ENCODE measurements at places on chromosomes 6 and 20.

DNA sequence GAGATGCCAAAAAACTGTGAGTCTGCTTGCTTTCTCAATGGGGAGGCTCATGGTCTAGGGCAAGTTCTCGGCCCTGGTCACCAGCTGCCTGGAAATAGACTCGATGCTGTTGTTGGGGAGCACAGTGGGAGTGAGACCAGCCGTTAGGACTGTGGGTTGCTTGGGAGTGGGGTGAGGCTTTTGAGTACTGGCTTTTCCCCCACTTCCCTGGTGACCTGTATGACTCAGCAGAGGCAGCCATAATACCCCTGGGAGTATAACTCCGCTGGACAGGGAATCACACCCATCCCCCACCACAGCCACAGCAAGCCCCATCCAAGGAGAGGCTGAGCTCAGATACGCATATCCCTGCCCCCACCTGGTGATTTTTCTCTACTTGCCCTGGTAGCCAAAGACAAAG, 48.9 kb upstream of the OGFRL1 start:
- no peak for DNase-seq

DNA sequence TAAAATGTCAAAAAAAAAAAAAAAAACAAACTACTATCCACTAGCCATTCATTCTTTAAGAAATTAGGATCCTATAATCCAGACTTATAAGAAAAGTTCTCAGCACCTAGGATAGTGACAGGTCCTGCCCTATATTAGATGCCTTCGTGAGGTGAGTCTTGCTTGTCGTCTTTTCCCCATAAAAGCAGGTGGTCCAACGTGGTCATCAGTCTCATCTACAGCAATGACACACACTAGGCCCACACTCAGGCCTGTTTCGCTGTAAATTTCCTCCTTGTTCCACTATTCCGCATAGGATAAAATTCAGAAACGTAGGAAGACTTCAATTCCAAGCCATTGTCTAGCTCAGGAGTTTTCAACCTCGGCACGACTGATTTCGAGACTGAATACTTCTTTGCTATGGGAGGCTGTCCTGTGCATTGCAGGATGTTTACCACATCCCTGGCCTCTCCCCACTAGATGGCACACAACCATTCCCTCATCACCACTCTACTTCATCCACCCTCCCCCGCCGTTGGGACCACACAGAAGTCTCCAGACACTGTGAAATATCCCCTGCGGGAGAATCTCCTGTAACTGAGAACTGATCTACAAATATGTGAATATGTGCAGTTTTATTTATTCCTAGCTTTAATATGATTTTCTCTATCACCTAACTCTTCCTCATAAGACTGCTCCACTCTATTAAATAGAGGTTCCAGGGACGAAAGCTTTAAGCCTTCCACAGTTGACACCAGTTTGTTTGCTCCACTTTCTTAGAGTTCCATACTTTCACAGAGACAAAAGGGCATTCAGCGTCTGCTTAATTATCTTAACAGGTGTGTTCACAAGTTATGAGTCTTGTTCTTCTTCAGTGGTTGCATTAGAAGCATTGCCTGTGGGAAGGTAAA, 346.3 kb downstream of the BMP2 start:
- no peak for DNase-seq

GRCh38 chr20:25233016-25233772, 14.7 kb upstream of the PYGB start:
- no peak for DNase-seq

DNA sequence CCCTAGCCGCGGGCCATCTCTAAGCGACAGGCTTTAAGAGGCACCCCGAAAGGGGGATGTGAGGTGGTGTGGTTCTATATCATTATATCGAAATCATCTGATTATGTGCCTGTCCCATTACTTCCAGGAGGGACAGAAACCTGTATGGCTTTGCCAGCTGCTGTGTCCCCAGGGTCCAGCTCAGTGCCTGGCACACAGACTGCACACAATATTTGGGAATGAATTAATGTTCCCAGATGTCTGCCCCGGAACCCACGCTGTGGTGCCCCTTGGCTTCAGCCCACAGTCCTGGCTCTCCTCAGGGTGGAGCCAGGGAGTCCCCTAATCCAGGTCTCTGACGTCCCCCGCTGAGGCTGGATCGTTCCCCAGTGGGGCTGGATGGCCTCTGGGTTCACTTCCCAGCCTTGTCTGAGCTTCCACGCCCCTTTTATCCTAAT, 8.9 kb upstream of the AHCY start:
- no peak for DNase-seq

DNA sequence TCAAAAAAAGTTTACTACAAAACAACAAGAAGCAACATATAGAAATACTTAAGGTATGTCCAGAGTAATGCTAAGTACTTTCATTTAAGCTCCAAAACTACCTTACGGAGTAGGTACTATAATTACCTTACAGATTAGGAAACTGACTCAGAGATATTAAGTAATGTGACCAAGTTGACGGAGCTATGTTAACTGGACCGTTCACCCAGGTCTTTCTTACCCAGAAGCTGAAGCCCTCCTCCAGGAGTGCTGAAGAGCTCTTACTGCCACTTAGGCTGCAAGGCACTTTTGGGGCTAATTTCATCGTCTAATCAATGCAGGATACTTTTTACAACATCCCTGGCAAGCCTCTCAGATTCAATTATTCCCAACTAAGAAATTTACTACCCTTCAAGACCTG, 123.7 kb downstream of the CHD6 start:
- no peak for DNase-seq

- DNase-seq, result no peak
Measured at GRCh38 chr20:53226826-53227225, 254.7 kb downstream of the TSHZ2 start.

GRCh38 chr6:134714679-134715078, 235.2 kb downstream of the ALDH8A1 start:
- DNase-seq, result no peak

DNA sequence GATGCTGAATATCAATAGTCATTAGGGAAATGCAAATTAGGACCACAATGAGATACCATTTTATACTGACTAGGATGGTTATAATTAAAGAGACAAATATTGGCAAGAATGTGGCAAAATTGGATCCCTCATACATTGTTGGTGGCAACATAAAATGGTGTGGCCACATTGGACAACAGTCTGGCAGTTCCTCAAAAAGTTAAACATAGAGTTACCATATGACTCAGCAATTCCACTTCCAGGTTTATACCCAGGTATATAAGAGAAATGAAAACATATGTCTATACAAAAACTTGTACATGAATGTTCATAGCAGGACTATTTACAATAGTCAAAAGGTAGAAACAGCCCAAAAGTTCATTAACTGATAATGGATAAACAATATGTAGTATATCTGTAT, 2.0 kb upstream of the CRIP3 start:
- no peak for DNase-seq

DNA sequence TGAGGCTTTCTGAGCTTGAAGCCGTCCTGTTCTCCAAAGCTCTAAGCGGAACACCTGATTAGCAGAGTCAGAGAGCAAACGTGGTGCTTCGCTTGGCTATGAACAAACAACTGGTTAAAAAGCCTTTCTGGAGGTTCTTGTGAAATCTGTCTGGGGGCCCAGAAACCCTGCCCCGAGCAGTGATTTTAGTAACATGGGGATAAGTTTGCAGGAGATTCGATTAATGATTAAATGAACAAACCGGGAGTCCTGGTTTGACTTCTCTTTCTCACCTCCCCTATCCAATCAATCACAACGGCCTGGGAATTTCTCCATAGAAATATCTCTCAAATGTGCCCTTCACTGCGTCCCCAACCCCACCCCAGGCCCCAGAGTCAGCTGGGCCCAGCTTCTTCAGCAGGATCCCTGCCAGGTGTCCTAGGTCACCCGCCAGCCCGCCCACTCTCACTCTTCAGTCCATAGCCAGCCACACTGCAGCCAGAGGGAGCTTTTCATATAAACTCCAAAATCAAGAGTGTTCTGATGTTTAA, 43.6 kb downstream of the ZDHHC14 start:
- no peak for DNase-seq

DNA sequence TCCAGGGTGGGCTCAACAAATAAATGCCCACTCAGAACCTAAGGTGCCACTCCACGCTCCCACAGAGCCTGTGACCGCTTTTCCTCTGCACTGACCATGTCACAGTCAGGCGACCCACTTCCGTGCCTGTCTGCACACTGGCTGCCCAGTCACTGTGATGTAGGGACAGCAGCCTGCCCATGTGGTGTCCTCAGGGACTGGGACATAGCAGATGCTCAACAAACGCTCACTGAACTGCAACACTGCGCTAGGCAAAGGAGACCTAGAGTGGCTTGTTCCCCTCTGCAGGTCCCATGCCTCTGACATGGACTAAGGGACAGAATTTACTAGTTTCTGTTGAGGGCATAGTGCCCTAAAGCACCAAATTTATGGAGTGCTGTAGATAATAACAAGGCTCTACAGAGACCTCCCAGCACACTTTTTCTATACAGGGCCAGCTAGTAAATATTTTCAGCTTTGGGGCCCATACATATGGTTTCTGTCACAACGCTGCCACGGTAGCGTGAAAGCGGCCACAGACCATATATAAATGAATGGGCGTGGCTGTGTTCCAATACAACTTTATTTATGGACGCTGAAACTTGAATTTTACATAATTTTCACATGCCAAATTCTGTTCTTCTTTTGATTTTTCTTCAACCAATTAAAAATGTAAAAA, 57.8 kb upstream of the MRPS10 start:
- DNase-seq, result no peak

DNA sequence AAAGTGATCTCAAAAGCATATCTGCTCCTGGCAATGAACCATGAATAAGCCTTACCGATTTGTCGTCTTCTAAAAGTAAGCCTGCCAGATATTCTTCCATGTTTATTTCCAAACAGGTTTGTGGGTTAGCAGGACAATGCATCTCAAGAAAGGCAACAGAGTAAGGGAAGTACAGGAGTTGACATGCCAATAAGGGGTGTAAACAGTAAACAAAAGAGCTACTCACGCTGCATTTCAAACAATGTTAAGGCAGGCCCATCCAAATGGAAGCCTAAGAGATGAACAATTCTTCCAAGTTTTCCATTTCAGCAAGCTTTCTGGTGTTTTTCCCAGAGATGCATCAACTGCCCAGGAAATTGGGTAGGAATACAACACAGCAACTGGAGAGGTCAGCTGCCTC, 27.8 kb upstream of the CRIP3 start:
- no peak for DNase-seq

DNA sequence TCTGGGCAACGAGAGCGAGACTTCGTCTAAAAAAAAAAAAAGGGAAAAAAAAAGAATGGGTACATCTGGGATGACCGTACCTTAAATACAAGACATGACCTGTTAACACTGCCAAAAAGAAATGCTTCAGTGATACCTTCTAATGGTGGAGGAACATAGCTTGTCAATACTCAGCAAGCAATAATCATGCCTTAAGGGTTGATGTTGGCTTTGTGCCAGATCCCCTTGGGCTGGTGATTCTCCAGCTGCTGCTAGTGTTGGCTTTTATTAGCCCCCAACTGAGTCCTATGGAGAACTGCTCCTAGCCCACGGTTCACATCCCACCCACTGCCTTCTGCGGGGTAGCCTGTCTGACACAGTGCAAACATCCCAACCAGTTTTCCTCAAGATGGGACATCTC, 134.9 kb downstream of the PLCB1 start:
- DNase-seq, result no peak

DNA sequence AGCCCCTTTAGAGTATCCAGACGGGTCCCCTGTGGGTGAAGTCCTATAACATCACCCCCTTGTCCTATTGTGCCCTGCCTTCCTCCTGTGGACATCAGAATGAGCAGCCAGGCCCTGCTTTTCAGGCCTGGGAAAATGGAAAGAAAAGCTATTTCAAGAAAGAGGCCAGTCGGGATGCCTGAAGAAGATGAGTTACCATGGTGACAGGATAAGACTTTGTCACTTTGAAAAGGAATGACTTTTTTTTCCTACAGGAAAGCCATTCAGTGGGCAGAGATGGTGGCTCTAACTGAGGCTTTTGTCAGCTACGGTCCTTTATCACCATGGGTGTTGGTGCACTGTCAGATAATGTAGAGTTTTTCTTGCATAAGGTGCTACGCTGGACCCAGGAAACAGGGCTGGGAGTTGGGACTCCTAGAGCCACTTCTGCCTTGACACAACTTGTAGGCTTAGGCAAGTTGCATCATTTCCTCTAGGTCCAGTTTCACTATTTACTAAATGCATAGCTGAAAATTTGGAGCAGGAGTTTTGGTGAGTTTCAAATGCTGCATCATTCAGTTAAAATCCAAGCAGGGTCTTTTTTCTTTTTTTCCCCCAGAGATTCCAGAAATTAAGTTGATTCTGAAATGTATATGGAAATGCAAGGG, 293.6 kb upstream of the PRND start:
- no peak for DNase-seq

DNA sequence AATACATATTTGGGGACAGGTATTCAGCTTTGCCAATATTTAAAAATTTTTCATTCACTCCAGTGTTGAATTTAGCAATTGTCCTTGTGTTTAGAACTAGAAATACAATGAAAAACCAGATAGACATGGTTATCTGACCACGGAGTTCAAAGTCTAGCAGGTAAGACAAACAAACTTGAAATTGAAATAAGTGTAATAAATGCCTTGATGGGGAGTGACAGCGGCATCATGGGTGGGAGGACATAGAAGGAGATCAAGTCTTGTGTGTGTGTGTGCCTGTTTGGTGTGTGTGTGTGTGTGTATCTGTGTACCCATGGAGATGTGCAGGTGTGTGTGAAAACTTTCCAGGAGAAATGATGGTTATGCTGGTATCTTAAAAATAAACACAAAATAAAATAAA, 750.0 kb upstream of the CITED2 start:
- no peak for DNase-seq

- no peak for DNase-seq
Measured at GRCh38 chr6:75428204-75428603, 65.4 kb downstream of the FILIP1 start.

DNA sequence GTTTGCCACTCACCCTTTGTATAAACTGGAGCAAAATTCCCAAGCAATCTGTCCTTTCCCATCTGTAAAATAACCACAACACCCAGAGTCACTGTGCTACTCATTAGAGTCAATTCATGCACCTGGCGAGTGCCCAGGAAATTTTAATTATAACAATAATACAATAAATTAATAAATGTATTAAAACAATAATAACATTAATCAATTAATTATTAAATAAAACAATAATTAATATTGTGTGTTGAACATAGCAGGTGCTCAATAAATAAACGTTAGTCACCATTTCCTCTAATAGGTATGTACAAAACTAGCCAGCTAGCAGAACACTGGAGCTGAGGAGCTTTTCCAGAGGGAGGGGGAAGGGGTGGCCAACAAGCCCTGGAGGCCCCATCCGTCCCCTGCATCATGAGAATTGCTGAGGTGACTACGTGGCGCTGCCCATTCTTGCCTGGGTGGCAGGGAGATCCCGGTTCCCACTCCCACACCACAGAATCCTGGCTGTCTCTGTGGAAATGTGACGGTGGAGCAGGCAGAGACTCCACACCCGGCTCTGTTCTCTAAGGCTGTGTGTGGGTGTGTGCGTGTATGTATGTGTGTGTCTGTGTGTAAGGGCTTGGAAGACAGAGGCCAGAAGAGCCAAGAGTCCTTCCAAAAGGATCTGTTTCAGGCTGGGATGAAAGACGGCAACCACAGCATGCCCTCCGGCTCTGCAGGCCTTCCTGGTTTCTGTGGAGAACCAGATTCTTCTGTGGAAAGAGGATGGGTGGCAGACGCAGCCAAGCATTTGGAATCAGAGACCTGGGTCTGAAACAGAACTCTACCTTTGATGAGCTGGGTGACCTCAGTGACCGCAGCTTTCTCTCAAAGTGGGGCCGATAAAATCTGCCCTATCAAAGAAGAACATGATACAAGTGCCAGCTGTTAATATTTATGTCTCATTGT, 18.8 kb upstream of the EZR start:
- DNase-seq, result no peak
